ENCODE measurements at places on chromosomes 4 and X.

- DNase-seq = no peak
These were observed 26.3 kb downstream of the FGFBP1 start for GRCh38 chr4:15912236-15912635.

GRCh38 chr4:186940476-186940875, 216.8 kb upstream of the FAT1 start:
- DNase-seq = no peak

- DNase-seq = no peak
These were observed 46.5 kb downstream of the FGF2 start for GRCh38 chr4:122873146-122873545.

- no peak for DNase-seq
These were observed 272.3 kb upstream of the FGF16 start for GRCh38 chrX:77174680-77175519.

GRCh38 chr4:127400276-127400675, 232.5 kb upstream of the INTU start:
- no peak for DNase-seq

DNA sequence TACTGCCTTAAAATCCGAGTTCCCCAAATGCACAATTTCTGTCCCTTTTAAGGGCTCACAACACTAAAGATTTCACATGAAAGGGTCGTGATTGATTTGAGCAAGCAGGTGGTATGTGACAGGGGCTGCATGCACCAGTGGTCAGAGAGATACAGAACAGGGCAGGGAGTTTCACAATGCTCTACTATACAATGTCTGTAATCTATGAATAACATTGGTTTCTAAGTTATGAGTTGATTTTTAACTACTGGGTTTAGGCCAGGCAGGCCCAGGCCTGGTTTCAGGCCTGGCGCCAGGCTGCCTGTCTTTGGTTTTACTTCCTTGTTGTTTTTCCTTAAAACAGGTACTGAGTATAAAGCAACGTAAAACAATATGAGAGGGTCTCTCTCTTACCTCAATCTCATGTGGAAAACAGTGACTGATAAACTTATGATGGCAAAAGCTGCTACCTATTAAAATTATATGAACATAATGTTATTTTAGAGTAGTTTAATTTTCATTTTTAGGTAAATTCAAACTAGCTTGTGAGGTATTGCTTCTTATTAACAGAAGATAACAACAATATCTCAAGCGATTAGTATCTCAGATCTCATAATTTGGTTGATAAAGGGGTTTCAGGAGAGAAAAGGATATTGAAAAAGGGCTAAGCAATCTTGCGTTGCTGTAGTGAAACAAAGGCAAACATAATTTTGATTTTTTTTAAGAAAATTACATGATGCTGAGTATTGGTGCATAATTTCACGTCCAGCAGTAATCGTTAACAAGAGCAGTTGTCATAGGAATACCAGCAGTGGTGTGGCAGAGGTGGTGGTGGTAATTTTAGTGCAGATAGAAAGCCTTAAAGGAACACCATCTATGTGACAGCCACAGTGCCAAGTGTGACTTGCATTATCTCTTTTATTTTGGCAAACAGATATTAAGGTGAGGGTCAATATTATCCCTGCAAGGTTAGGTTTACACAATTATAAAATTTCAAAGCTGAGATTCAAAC, 944.4 kb upstream of the GRID2 start:
- DNase-seq = no peak

- no peak for DNase-seq
These were observed 73.0 kb downstream of the AFF1 start for GRCh38 chr4:87007528-87008446.

GRCh38 chr4:107888237-107888636, 43.1 kb upstream of the CYP2U1 start:
- no peak for DNase-seq

DNA sequence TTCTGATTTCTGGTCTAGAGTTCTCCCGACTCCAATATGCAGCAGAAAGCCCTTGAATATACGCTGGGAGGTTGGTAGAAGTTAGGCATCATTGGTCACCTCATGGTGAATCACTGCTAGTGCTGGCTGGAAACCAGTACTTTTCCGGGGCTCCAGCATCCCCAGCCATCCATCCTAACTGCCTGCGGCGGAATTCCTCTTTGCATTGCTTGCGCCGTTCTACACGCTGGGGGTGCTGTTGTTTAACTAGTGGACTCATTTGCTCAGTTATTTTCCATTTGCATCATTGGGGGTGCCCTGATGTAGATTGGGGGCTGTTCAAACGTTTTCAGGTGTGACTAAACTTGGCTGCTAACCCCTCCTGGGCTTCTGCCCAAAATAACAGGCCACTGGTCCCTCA, 23.3 kb upstream of the GPR50 start:
- DNase-seq = no peak

DNA sequence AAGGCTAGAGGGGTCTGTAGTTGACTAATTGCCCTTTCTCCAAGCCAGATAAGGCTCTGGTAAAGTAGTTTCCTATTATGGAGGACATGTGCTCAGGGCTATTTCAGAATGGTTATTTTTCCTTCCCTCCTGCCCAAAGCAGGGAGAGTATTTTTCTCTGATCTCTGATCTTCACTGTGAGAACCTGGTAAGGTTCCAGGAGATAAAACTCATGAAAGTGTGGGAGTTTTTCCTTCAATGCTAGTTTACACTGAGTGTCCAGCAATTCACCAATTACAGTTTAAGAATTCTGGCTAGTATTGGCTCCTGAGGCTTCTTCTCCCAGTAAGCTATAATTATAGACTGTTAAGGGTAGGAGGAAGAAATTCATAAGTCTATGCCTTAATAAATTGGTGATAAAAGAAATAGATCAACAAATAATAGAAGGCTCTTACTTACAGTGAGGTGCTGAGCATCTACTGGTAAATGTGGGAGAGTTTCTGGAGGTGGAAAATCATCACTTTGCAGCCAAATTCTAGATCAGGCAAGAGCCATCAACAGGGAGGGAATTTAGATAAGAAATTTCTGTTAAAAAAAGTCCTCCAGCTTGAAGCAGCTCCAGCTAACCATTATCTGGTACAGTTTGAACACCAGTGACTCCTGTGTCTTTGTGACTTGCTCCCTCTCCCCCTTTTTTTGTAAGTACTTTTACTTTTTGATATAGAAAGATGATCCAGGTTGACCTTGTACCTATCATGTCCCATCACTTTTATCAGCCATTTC, 30.9 kb downstream of the CASP6 start:
- DNase-seq = no peak

GRCh38 chrX:31219174-31219573, 147.3 kb upstream of the FTHL17 start:
- DNase-seq = no peak

DNA sequence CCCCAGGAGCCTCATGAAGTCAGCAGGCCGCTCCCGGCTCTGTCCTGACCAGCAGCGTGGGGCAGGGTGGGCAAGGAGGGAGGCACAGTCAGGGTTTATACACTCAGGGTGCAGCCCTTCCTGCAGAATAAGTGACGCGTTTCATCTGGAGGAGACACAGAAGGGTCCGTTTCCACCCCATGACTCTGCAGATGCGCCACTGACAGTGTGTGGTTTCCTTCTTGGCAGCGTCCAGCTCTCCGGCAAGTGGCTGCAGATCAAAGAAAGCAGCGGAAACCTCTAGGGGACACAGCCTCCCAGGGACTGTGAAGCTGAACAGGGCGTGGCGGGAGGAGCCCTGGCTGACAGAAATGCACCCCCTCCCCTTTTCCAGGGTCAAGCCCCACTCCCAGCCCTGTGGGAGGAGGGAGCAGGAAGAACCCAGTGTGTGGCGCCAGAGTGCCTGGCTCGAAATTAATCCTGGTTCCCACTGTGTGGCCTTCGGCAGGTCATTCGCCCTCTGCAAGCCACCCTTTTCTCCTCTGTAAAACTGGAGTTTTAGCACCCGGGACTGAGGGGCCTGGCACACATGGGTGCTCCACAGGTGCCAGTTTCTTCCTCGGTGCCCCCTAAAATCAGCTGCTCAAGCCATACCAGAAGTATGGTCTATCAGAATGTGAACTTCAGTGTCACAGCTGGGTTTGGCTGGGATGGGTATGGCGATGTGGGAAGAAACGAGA, 17.3 kb upstream of the TBC1D14 start:
- DNase-seq = no peak

- DNase-seq = no peak
These were observed 19.0 kb upstream of the NHS start for GRCh38 chrX:17355976-17356375.

- no peak for DNase-seq
These were observed 69.5 kb downstream of the WFS1 start for GRCh38 chr4:6338951-6339817.
